NCI-H1092 treated with DMSO at 0.1 percent for 48 hours (cell line): ENCODE measurements at places on chromosomes 1 and 21.

- DNase-seq, result no peak
These were observed 60.4 kb downstream of the LAMC2 start for GRCh38 chr1:183246436-183246835.

DNA sequence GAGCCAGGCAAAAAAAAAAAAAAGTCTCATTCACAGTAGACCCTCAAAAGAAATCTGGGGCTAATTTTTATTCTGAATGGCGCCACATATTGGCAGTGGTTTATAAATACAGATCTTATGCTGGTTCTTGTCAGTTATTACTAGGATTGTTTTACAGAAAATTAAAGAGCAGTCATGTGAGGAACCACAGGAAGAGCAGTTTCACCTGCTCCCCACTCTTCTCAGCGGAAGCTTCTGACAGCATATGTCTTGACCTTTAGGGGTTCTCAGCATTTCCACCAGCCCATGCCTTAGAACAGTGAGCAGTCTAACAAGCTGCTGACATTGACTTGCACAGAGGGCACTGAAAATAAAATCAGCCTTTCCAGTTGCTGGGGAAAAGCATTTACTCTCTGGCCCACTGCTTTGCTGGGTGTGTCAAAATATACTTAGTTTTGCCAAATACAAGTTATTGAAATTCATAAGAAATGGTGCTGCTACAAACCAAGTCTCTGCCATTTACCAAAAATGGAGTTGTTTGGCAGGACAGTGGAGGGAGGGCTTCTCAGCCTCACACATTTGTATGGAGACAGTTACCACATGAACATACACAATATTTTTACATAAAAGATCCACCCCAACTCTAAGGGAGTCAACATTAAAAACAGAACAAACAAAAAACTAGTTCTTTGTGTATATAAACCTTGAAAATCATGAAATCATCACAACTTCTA lies 144.2 kb downstream of the SYT2 start:
- no peak for DNase-seq

DNA sequence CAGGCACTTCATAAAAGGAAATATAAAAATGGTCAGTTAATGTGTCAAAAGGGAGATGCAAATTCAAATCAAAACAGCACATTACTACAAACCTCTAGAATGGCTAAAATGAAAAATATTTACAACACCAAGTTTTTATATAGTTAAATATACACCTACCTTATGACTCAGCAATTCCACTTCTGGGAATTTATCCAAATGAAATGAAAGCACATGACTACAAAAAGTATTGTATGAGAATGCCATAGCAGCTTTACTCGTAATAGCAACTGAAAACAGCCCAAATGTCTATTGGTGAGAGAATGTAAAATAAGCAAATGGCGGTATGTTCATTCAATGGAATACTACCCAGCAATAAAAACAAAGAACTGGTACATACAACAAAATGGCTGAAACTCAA lies 175.8 kb upstream of the SPAG17 start:
- no peak for DNase-seq

GRCh38 chr1:205494115-205494514 lies 10.4 kb upstream of the CDK18 start:
- DNase-seq, result peak; percentile 53

DNA sequence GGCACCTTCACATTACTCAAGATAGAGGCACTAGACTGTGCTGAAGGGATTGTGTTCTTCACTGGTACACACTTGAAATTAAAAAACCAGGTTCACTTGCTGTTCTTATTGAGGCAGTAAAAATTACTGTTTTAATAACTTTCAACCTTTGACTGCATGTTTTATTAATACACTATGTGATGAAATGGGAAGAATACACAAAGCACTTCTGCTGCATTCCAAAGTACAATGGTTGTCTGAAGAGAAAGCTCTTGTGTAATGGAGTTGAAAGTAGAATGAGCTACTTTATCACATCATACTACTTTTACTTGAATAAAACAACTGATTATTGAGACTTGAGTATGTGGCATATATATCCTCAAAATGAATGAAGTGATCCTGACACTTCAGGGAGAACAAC lies 49.7 kb downstream of the LRRC8C start:
- DNase-seq, result no peak

GRCh38 chr1:186564582-186564981 lies 103.7 kb upstream of the PDC start:
- no peak for DNase-seq

- DNase-seq, result no peak
These were observed 34.8 kb downstream of the ZSWIM5 start for GRCh38 chr1:45171575-45171974.

DNA sequence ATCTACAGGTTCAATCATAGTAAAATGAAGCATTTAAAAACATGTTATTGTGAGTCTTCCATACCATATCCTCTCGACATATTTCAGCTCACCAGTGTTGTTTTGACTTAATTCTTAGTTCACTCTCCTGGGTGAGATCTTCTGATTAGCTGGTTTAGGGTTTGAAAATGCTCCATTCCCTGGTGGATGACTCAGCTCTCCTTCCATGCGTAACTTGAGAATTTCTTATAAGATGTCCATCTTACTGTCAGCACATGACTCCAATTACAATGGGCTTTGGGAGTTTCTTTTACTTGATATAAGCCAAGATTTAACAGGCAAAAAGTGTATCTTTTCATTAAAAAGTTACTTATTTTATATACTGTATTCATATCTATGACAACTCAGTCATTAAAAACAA lies 476.5 kb downstream of the BRINP3 start:
- DNase-seq, result no peak

DNA sequence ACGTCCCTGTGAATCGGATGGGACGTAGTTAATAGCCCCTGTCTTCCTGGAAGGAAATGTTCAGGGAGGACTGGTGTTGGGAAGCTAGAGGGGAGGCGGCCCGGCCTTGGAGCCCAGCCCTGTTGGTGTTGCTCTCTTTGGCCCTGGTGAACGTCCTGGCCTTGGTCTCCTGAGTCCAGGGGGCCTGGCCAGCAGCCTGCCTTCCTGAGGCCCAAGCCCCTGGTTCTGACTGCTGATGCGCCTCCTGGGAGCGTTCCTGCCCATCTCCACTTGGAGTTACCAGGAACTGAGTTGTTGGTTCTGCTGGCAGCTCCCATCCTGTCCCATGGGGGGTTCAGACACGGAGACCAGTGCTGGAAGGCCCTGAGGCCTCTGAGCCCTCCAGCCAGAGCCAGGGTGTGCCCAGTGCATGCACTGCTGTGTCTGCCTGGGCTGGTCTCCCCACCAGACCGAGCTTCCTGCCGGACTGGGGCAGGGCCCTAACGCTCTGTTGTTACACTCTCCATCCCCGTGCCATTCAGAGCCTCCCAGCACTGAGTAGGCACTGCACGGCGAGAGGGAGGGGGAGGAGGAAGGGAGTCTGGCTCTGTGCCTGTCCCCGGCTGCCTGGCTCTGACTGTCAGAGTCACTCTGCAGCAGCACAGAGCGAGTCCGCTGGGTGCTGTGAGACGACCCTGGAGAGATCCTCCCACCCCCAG lies 382.5 kb upstream of the VAMP3 start:
- DNase-seq, result peak; percentile 79

- DNase-seq, result no peak
These were observed 10.6 kb downstream of the PCNT start for GRCh38 chr21:46334351-46335140.

DNA sequence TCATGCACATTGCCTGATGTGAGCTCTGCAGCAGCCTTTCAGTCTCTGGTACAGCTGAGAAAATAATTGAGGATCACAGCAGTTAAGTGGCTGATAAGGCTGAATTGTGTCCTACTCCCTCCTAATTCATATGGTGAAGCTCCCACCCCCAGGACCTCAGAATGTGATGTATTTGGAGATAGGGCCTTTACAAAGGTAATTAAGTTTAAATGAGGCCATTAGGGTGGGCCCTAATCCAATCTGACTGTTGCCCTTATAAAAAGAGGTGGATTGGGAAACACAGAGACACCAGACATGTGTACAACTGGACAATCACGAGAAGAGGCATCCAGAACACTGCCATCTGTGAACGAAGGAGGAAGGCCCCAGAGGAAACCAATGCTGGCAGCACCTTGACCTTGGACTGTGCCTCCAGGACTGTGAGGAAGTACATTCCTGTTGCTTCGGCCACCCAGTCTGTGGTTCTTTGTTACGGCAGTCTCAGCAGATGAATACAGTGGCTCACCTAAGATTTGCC lies 148.1 kb downstream of the TRABD2B start:
- DNase-seq, result no peak

DNA sequence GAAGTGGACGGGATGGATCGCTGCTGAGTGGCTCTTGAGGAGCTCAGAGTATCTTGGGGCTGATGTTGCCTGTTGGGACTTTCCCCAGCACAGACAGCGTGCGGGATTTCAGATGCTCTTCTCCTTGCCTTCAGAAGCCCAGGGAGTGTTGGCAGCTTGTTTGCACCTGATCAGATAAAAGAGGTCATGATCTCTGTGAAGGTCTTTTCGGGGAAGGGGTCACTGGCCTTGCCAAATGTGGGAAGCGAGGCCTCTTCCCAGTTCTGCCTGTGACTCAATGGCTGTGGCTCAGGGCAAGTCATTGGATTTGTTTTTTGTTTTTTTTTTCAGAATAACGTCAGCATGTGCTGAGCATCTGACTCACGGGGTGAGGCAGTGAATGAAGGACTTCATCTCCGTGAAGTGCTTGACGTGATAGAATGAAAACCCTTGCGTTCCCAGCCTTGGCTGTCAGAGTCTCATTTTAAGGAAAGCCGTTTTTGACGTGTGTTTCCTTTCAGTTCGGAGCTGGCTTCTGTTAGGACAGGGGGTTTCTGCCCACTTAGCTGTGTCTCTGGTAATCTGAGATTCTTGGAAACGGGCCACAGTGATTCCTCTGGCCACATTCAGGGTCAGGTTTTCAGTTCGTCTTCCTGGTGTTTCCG lies 46.7 kb downstream of the GALNT2 start:
- DNase-seq, result peak; percentile 9

GRCh38 chr1:200774311-200774710 lies 35.6 kb downstream of the CAMSAP2 start:
- no peak for DNase-seq

DNA sequence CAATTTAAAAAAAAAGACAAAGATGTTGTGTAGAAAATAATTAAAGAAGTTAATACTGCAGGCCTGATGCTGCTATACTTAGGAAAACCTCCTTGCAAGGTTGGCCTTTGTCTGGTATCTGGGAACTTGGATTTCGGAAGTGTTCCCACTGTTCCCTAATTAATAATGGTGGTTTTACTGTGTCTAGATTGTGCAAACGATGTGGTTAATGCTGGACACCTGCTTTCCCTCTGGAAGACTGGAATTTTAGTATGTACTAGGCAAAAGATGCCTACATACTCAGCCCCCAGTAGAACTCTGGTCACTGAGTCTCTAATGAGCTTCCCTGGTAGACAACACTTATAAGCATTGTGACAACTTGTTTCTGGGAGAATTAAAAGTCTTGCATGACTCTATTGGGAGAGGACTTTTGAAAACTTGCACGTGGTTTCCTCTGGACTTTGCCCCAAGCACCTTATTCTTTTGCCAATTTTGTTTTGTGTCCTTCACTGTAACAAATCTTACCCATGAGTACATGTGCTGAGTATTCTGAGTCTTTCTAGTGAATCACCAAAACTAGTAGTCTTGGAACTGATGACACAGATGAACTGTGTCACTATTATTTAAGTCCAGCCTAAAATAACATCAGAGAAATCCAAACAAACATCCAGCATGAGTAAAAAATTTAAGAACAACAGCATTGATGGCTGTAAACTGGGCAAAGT lies 40.4 kb downstream of the LIN9 start:
- no peak for DNase-seq
